ENCODE measurements at places on chromosomes 12 and 14. TPM values are rescaled to one million over a fixed set of nuclear protein-coding genes. Genes with fewer than 3 reads are reported as not detected.

The LMNTD1 gene
- total RNA-seq = 5.3 TPM

The RD3L gene
- not detected for total RNA-seq

The TNS2 gene
- total RNA-seq = 56.7 TPM

DNA sequence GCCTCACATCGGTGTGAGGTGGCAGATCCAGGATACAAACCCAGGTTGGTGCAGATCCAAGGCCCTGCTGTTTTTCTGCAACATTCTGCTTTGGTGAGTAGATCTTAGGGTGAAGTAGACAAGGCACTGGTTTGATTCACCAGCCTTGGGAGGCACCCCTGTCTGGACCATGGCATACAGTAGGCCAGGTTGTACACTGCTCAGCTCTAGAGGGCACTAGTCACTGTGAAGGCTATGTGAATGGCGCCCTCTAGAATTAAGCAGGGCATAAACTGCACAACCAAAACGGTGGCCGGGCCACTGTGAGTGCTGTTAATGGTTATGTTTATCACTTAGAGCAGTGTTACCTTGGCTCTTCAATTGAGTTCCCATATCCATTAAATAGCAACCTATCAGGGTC, 280.6 kb upstream of the PWP1 start:
- H3K27ac ChIP-seq = no peak overlapping the region
- H3K4me1 ChIP-seq = no peaks in the 10 kb centered on the region
- no peaks in the 10 kb centered on the region for H3K27me3 ChIP-seq
- no peak for DNase-seq
- H3K36me3 ChIP-seq = no peaks in the 10 kb centered on the region
- H3K4me3 ChIP-seq = no peak overlapping the region

- no peaks in the 10 kb centered on the region for H3K36me3 ChIP-seq
- no peak overlapping the region for H3K4me3 ChIP-seq
- DNase-seq = no peak
- no peak overlapping the region for H3K27ac ChIP-seq
- no peaks in the 10 kb centered on the region for H3K4me1 ChIP-seq
Observed at GRCh38 chr12:79194595-79194994, 330.0 kb downstream of the SYT1 start.

- H3K27me3 ChIP-seq = no peaks in the 10 kb centered on the region
- no peaks in the 10 kb centered on the region for H3K36me3 ChIP-seq
- H3K4me3 ChIP-seq = no peak overlapping the region
- peaks cover 4% of the 10 kb centered on the region for H3K4me1 ChIP-seq
Observed at GRCh38 chr12:103994235-103994634, 28.6 kb downstream of the TDG start.

- no peak overlapping the region for H3K27ac ChIP-seq
- H3K36me3 ChIP-seq = no peaks in the 10 kb centered on the region
- no peak overlapping the region for H3K4me3 ChIP-seq
- DNase-seq = no peak
- H3K27me3 ChIP-seq = no peaks in the 10 kb centered on the region
Observed at GRCh38 chr14:68099495-68100045, 280.0 kb downstream of the RAD51B start.

DNA sequence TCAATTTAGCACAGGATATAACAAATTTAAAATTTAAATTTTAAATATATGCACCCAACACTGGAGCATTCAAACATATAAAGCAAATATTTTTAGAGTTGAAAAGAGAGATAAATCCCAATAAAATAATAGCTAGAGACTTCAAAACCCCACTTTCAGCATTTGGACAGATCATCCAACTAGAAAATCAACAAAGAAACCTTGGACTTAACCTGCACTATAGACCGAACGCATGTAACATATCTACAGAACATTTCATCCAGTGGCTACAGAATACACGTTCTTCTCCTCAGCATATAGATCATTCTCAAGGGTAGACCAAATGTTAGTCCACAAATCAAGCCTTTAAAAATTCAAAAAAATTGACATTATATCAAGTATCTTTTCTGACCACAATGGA, 64.0 kb downstream of the SPTSSA start:
- H3K4me1 ChIP-seq = no peaks in the 10 kb centered on the region
- no peak overlapping the region for H3K27ac ChIP-seq
- H3K27me3 ChIP-seq = no peaks in the 10 kb centered on the region
- H3K36me3 ChIP-seq = no peaks in the 10 kb centered on the region
- H3K4me3 ChIP-seq = no peak overlapping the region

- peaks cover 17% of the 10 kb centered on the region for H3K4me1 ChIP-seq
- DNase-seq = no peak
- H3K36me3 ChIP-seq = no peaks in the 10 kb centered on the region
- no peak overlapping the region for H3K4me3 ChIP-seq
- H3K27ac ChIP-seq = no peak overlapping the region
Observed at GRCh38 chr12:10615532-10615931, 2.1 kb upstream of the MAGOHB start.

DNA sequence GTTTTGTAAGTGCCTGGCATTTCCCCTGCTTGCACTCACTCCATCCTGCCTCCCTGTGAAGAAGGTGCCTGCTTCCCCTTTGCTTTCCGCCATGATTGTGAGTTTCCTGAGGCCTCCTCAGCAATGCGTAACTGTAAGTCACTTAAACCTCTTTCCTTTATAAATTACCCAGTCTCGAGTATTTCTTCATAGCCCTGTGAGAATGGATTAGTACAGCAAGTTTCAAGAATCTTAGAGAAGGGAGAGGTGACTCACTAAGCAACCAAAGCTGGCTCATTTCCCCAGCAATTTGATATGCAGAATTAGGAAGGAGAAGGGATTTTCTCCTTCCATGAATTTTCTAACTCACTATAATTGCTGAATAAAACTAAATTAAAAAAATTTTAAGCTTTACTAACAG, 251.0 kb upstream of the FOXG1 start:
- H3K36me3 ChIP-seq = no peaks in the 10 kb centered on the region
- no peaks in the 10 kb centered on the region for H3K4me1 ChIP-seq
- no peaks in the 10 kb centered on the region for H3K27me3 ChIP-seq
- H3K27ac ChIP-seq = no peak overlapping the region
- H3K4me3 ChIP-seq = no peak overlapping the region

DNA sequence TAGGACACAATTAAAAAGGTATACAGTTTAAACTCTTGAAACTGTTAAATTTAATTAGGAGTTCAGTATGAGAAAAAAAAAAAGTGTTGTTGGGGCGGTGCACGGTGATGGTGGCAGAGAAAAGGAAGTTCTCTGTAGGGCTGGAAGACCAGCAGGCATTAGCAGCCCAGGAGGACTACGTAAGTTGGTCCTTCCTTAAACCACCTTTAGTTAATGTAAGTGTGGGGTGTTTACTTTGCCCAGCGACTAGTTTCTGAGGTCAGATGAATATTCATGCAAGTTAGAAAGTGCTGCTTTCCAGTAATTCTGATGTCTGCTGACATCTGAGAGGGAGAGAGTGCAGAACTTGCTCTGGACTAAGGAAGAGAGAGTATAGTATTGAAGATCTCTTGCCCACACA, 54.9 kb downstream of the NKX2-1 start:
- H3K4me1 ChIP-seq = no peaks in the 10 kb centered on the region
- no peaks in the 10 kb centered on the region for H3K36me3 ChIP-seq
- DNase-seq = no peak
- H3K27ac ChIP-seq = no peak overlapping the region
- no peaks in the 10 kb centered on the region for H3K27me3 ChIP-seq

GRCh38 chr14:35254736-35255135, 37.4 kb upstream of the PSMA6 start:
- no peaks in the 10 kb centered on the region for H3K36me3 ChIP-seq
- no peak overlapping the region for H3K27ac ChIP-seq
- H3K4me1 ChIP-seq = no peaks in the 10 kb centered on the region
- H3K4me3 ChIP-seq = no peak overlapping the region
- no peak for DNase-seq
- no peaks in the 10 kb centered on the region for H3K27me3 ChIP-seq

DNA sequence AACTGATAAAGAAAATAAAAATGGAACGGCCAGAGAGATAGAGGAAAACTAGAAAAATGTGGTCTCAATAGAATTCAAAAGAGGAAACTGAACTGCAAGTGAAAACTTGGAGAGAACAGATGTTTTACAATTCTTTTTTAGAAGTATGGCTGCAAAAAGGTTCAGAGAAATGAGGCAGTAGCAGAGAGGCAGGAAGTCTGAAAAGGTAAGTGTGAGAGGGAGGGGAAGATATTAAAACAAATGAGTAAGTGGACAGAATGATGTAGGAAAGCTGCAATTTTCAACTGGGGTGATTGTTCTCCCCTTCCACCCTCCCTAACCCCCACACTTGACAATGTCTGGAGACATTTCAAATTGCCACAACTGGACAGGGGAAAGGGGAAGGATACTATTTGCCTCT, 12.9 kb downstream of the BTBD7 start:
- H3K4me3 ChIP-seq = no peak overlapping the region
- H3K27me3 ChIP-seq = no peaks in the 10 kb centered on the region
- no peak for DNase-seq

- DNase-seq = no peak
- peak within 1 kb of the TSS; percentile 9 for H3K27ac ChIP-seq
- no peaks in the 10 kb centered on the region for H3K27me3 ChIP-seq
- no peak within 1 kb of the TSS for H3K4me3 ChIP-seq
- no peaks in the 10 kb centered on the region for H3K36me3 ChIP-seq
Observed at GRCh38 chr12:86256163-86256562, at the start of gene MGAT4C. MGAT4C (minus strand) TSS chr12:86256391.
